ENCODE measurements at places on chromosomes 3 and 15.

DNA sequence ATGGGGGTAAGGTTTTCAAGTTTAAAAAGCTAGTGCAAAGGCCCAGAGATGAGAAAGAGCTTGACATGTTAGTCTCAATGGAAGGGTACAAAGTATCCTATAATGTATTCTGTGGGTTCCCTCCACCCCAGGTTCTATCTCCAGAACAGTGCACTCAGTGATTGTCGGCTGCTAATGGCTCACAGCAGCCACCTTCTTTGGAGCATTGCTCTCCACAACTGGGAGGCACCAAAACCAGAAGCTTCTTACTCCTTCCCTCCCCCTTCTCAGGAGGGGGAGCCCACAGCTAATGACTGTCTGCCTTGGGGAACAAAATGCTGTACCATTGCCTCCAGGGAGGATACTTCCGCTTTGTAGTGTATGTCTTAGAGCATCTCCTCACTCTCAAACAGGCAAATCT, 439.4 kb upstream of the RBMS3 start:
- ATAC-seq = no peak

DNA sequence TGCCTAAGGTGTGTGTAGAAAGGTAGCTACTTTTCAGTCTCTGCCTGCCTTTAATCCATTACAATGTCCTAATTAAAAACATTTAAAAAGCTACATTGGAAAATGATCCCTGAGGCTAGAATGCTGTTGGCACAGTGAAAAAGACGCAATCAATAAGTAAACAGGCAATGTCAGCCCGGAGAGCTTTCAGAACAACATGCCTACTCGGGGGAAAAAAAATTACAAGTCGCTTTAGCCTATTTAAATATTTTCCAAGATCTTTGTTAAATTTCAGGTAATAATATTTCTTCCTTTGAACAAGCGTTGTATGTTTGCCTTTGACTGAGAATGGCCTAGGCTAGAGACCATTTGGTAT, 46.6 kb upstream of the CD47 start:
- no peak for ATAC-seq

GRCh38 chr15:29226436-29227208, 43.0 kb downstream of the NSMCE3 start:
- no peak for ATAC-seq

DNA sequence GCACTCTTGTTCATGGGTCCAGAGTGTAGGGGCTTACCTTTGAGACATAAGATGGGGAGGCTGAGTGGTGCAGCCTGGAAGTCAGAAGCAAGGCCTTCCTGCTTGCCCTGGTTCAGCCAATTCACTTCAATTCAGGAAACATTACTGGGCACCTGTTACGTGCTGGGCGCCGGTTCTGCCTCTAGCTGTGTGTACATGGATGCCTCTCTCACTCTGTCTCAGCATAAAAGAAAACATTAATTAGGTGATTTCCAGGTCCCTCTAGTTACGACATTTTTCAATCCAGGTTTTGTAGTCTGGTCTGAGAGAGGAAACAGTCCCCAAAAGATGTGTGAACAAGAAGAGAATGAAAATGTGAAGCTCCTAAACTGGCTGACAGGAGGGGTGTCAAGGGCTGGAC, 1.2 kb downstream of the RTP1 start:
- ATAC-seq = no peak
